ENCODE measurements at places on chromosomes 11 and 22.
A peak's percentile ranks its signal among the peaks of the same experiment; 100 is the strongest.

- DNase-seq, result no peak
Measured at GRCh38 chr11:67409261-67409666, 5.4 kb downstream of the TBC1D10C start.

GRCh38 chr22:47966316-47966715 is 1203.9 kb downstream of the TBC1D22A start:
- DNase-seq, result no peak

- DNase-seq, result no peak
Measured at GRCh38 chr11:126956635-126957034, 43.9 kb downstream of the KIRREL3 start.

DNA sequence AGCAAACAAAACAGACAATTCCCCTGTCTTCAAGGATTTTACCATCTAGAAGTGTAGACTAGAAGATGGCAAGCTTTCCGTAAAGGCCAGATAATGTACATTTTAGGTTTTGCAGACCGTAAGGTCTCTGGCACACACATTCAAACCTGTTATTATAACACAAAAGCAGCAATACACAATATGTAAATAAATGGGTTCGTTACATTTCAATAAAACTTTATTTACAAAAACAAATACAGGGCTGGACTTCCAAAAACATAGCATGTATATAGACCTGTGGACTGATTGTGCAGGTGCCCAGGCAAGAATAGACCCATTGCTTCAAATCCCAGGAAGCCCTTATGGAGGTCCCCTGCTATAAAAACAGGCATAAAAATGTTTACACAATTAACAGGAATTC is 27.1 kb upstream of the MS4A6A start:
- DNase-seq, result no peak

DNA sequence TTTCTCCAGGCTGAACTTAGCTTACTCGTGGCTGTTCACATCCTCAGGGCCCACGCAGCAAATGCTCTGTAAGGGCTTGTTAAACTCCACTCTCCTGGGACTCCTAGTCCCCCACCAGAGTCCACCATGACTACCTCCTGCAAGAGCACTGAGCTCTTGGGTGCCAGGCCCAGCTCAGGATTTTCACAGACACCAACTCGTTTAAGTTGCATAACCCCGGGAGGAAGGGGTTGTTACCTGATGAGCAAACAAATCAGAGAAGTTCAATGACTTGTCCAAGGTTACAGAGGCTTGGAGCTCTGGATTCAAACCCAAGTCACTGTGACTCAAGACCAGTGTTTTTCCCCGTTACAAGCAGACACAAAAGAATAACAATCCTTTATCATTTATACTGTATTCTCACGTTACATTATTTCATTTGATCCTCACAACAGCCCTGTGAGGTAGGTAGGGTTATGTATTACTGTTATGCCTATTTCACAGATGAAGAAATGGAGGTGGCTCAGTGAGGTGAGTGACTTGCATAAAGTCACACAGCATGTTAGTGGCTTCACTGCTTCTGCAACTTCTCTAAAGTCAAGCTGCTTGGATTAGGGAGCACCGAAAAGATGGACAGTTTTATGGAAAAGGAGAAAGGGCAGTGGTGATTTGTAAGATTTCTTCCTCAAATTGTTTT is 17.4 kb downstream of the KCTD21 start:
- DNase-seq, result no peak

GRCh38 chr22:42895087-42895486 is 38.0 kb upstream of the ARFGAP3 start:
- no peak for DNase-seq

- no peak for DNase-seq
Measured at GRCh38 chr11:44097821-44098220, 2.3 kb downstream of the EXT2 start.

- DNase-seq, result no peak
Measured at GRCh38 chr11:68448604-68449011, 11.9 kb upstream of the PPP6R3 start.

DNA sequence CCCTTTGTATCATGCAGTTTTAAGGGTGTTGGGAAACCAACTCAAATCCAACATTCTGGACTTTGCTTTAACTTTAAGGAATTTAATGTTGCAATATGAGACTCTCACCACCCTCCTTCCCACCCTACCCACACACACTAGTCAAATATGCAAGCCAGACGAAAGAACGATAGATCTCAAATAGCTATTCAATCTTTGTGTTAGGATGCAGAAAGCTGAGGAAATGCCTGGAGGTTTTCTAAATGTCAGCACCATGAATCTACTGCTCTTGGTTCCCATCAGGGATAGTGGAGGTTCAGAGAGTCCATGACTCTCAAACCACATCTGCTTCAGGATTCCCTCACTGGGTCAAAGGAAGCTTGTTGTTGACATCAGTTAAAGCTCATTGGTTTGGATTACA is 33.7 kb downstream of the EXPH5 start:
- peak; percentile 75 for DNase-seq

GRCh38 chr22:30266445-30267381 is at the start of gene OSM:
Gene OSM, minus strand, starts transcription at chr22:30266851. Its CDS starts 52 bp downstream, at chr22:30266799.
- DNase-seq, result no peak
